ENCODE measurements at places on chromosomes 16 and 17. TPM values are rescaled to one million over a fixed set of nuclear protein-coding genes. Genes with fewer than 3 reads are reported as not detected.

The SLC6A2 gene
- polyA plus RNA-seq, result 0.12 TPM

The TBX21 gene
- polyA plus RNA-seq, result 0.28 TPM

The TEDC2 gene
- 6.4 TPM for polyA plus RNA-seq

The MYOCD gene
- 12.2 TPM for polyA plus RNA-seq

The CBX2 gene
- 14.4 TPM for polyA plus RNA-seq

The KRTAP17-1 gene
- 0.07 TPM for polyA plus RNA-seq

The UNC45B gene
- polyA plus RNA-seq, result 0.28 TPM

The CHST5 gene
- 35.6 TPM for polyA plus RNA-seq

The SLC5A10 gene
- 0.30 TPM for polyA plus RNA-seq

The KRT27 gene
- not detected for polyA plus RNA-seq

The GSG1L gene
- polyA plus RNA-seq, result 1.2 TPM

The NLK gene
- 13.9 TPM for polyA plus RNA-seq

The AXIN2 gene
- 12.4 TPM for polyA plus RNA-seq

The MYCBPAP gene
- polyA plus RNA-seq, result 1.8 TPM

The PER1 gene
- polyA plus RNA-seq, result 27.2 TPM

The LGALS3BP gene
- 325 TPM for polyA plus RNA-seq

The BOLA2 gene
- 16.0 TPM for polyA plus RNA-seq
